ENCODE measurements at places on chromosomes 3 and 15.

- no peak for DNase-seq
These were observed 6.9 kb downstream of the STAB1 start for GRCh38 chr3:52502001-52502400.

GRCh38 chr15:31353931-31354330, 27.3 kb downstream of the KLF13 start:
- DNase-seq = no peak

- DNase-seq = no peak
These were observed 876 bp upstream of the ZNF385D start for GRCh38 chr3:21751886-21752285.

- DNase-seq = no peak
These were observed 369.6 kb downstream of the OTOL1 start for GRCh38 chr3:161866176-161866575.

- DNase-seq = no peak
These were observed 214.4 kb downstream of the THSD4 start for GRCh38 chr15:71329497-71330260.

DNA sequence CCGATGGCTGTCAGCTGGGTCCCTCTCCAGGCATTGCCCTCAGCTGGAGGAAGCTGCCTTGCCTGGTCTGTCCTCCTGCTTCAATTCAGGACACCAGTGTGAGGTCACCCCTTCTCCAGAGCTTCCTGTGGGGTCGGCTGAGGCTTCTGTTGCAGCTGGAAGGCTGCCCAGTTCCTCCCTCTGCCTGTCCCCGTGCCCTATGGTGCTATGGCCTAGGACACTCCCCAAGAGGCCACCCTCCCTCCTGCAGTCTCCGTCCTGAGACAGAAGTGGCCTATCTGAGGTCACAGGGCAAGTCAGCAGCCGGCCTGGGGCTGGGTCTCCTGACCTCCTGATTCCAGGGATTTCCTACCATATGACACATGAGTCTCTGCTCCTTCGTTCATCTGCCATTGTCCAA, 57.9 kb downstream of the RASGRF1 start:
- DNase-seq = no peak

GRCh38 chr15:31065824-31066223, 35.7 kb downstream of the TRPM1 start:
- no peak for DNase-seq

GRCh38 chr3:160981217-160981938, 123.8 kb downstream of the B3GALNT1 start:
- peak; percentile 29 for DNase-seq

- DNase-seq = peak; percentile 46
These were observed 2.7 kb downstream of the BCL6 start for GRCh38 chr3:187742351-187743171.

GRCh38 chr3:99620077-99620767, 18.2 kb upstream of the COL8A1 start:
- no peak for DNase-seq

DNA sequence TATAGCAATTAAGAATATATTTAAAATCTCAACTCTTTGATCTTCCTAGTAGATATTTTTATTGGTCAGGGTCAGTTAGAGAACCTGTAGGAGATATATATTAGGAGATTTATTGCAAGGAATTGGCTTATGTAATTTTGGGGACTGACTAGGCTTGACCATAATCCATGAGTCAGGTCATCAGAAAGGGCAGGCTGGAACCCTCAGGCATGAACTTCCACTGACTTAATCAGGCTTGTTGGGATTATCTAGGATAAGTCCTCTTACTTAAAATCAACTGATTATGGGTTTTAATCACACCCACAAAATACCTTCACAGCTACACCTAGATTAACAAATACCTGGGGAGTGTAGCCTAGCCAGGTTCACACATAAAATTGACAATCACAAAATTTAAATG, 156.1 kb downstream of the MYRIP start:
- DNase-seq = no peak

DNA sequence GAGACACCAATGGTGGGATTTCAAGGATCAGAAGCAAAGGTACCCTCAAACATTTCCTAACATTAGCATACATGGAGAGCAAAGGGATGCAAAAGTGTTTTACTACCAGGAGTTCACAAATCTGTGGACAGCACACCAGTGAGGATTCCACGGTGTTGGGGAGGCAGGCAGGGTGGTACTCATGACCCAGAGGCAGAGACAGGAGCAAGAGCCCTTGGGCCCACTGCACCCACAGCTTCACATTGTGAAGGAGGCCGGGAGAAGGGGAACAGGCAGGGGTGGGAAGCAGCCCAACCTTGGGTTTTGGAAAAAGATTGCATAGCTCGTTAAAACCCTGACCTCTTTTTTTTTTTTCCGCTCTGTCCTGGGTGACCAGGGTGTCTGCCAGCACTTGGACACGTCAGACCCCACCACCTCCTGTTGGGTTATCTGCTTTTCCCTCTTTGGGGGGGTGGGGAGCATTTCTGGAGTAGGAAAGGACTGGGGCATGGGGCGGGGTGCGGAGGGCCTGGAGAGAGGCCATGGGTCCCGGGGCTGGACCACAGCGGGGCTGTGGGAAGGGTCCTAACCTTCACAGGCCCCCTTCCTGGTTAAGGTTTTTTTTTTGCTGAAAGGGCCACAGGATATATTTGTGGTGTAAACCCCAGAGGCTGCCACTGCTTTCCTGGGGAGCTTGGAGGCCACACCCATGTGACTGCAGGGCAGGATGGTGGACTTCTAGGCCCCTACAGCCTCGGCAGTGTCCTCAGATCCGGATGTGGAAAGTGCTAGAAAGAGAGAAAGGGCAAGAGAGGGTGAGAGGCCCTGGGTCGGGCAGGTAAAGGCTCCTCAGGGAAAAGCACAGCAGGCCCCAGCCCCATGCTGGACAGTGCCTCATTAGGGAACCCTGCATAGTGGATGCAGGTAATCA, 12.5 kb downstream of the SH2D7 start:
- DNase-seq = no peak

GRCh38 chr3:11445883-11446282, 173.7 kb downstream of the ATG7 start:
- no peak for DNase-seq

DNA sequence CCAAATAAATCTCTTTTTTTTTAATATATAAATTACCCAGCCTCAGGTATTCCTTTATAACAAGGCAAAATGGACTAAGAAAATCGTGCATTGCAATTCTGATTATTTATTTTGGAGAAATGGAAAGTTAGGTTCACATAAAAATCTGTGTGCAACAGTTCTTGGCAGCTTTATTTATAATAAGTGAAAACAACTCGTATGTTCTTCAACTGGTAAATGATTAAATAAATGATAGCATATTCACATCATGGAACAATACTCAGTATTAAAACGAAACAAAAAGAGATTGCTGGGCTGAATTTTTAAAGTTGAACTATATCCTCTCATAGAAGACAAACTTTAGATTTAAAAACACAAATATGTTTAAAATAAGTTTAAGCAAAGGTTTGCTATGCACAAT, 176.3 kb upstream of the ZNF385D start:
- no peak for DNase-seq

- no peak for DNase-seq
These were observed 2.9 kb downstream of the SLC12A6 start for GRCh38 chr15:34334672-34335071.

- peak; percentile 44 for DNase-seq
These were observed 157.6 kb downstream of the KLF13 start for GRCh38 chr15:31483986-31484951.

DNA sequence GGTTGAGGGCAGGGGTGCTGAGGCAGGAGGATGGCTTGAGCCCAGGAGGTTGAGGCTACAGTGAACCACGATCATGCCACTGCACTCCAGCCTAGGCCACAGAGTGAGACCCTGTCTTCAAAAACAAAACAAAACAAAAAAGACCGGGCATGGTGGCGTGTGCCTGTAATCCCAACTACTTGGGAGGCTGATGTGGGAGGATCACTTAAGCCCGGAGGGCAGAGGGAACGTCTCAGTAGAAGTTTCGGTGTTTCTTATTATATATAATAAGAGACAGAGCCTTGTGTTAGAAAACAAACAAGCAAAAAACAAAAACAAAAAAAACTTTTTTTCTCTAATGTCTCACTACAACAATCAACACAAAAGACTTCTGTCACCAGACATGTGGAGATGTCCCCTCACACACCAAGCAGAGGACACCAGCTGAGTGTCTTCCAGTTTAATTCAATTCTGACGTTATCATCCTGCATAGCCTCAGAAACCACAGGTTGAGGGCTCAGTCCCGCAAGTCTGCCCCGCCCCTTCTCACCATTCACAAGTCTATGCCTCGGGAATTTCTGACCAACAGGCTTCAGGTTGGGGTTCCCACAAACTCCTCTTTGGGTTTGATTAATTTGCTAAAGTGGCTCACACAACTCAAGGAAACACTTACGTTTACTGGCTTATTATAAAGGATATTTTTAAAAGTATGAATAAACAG, 24.0 kb upstream of the EIF4A2 start:
- no peak for DNase-seq

- no peak for DNase-seq
These were observed 129.4 kb downstream of the LRRK1 start for GRCh38 chr15:101048581-101049030.

- DNase-seq = no peak
These were observed 343.1 kb upstream of the SEMA6D start for GRCh38 chr15:47374222-47374621.

- no peak for DNase-seq
These were observed 45.3 kb upstream of the NEDD4 start for GRCh38 chr15:56038707-56039106.

GRCh38 chr3:14864131-14864530, 45.4 kb downstream of the FGD5 start:
- DNase-seq = no peak

DNA sequence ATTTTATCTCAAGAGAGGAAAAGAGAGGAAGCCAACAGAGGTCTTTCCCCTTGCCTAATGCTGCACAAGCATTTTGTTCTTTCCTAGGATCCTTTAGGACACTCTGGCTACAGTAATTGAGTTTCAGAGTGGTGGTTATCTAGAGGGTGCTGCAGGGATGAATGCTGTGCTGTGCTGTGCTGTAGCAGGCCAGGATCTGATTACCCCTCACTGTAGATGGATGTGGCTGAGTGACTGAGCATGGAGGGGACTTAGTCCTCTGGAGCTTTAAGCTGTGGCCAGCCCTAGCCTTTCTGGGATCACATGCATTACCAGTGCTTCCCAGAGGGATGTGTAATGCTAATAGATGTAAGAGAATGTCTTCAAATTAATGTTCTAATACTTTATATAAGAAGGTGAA, 94.8 kb downstream of the SLC9A9 start:
- DNase-seq = no peak

DNA sequence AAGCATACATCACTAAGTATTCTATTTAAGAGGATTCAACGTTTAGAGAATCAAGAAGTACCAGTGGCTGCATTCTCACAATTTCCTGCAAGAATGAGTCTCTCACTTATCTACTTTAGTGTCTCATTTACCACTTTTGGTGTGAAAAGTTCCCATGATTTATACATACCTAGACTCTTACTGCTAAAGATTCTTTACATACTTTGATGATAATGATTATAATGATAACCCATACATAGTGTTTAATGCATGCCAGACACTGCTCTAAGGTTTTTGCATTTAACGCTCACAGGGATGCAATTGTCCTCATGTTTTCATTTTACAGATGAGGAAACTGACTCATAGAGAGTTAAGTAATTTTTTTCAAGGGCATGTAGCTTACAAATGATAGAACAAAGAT, 133.6 kb downstream of the TMEM108 start:
- DNase-seq = no peak

DNA sequence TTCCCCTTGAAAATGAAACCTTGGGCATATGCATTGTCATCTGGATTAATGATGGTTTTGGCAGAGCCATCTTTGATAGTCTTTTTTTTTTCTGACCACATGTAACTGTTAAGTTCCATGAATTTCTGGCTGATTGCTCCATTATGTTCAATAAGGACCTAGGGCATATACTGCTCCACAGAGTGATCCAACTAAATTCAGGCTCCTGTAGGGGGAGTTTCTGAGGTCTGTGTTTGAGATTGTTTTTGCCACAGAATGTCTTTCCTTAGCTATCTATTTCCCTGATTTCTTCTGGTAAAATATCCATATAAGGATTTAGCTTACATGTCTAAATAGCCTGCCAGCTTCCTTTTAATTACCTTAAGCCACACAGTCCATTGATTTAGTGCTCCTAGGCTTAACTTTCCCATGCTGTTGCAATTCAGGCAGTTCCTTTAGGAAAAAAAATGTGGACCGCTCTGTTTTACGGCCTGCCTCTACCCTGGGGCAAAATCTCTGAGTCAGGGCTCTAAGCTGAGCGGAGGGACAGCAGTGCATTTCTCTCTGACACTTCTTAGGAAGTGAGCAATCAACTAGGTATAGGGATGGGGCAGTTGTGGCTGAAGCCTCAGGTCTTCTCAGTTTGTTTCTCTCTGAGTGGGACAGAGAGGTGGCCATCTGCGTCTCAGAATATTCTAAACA, 796.2 kb downstream of the NR2F2 start:
- DNase-seq = no peak

DNA sequence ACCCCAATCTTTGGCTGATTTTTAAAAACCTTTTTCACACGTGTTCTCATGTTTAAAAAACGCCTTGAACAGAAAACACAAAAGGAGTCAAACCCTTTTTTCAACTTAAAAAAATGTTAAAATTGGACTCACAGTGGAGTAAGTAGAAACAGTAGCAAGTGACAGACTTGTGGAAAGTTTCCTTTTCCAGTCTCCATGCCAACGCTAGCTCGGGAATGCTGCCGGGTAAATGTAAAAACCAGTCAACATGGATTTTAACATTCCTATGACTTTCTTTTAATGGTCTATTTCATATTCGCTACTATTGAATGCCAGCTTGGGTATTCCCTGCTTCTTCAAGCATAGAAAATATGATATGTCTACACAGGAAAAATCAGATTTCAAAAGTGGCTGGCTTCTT, 1.6 kb upstream of the PROK2 start:
- DNase-seq = no peak

DNA sequence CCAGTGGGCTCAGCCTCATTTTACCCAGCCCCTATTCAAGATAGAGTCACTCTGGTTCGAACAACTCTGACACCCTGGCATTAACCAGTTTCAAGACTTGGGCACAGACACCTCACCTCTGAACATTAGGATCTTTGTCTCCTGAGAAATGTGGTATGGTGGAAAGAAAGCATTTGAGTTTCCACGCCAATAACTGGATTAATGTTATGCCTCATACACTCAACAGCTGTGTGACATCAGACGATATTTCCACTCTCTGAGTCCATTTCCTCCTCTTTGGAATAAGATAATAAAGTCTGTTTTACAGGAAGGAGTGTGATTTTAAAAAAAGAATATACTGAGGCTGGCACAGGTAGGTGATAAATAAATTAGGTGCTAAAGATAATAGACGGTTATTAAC, 121.3 kb upstream of the CHL1 start:
- no peak for DNase-seq

- no peak for DNase-seq
These were observed 207.9 kb upstream of the RGMA start for GRCh38 chr15:93296759-93297500.

GRCh38 chr3:37254316-37254715, 79.9 kb upstream of the LRRFIP2 start:
- DNase-seq = no peak

GRCh38 chr3:36751326-36751725, 13.0 kb downstream of the DCLK3 start:
- no peak for DNase-seq

- no peak for DNase-seq
These were observed 67.8 kb upstream of the SLC24A5 start for GRCh38 chr15:48052946-48053345.

All from CD4-positive, alpha-beta T cell treated with Interleukin-17A for 1 hour (primary cell).